ENCODE measurements at places on chromosomes 7 and 10.

- no peak for DNase-seq
Observed at GRCh38 chr7:78499283-78499682, 700.7 kb downstream of the PHTF2 start.

- no peak for DNase-seq
Observed at GRCh38 chr7:157898802-157899505, 562.1 kb downstream of the DNAJB6 start.

DNA sequence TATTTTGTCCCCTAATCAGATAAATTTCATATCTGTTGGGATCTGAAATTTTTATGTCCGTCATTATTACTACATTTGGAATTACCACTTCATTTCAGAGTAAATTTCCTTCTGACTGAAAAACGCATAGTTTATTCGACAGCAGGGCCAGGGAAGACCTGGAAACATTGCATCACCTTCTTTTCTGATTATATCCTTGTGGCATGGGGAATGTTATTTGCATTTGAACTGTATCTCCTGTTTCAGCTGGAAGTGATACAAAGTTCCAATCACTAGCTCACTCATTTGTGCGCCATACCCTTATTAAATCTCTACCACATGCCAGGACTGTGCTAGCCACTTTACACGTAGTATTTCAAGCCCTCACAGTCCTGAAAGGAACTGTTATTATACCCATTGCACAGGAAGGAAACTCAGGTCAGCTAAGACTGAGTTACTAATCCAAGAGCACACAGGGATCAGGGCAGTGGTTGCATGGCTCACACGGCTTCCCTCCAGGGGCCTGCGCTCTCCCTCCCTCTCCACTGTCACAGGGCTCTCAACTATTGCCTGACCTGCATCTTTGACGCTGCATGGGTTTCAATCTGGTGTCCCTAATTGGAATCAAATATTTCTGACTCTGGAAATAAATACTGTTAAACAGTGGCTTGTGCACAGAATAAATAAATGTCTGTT lies 84.4 kb upstream of the NANOS1 start:
- no peak for DNase-seq

GRCh38 chr10:55274367-55274766 lies 473.3 kb upstream of the PCDH15 start:
- DNase-seq: no peak

DNA sequence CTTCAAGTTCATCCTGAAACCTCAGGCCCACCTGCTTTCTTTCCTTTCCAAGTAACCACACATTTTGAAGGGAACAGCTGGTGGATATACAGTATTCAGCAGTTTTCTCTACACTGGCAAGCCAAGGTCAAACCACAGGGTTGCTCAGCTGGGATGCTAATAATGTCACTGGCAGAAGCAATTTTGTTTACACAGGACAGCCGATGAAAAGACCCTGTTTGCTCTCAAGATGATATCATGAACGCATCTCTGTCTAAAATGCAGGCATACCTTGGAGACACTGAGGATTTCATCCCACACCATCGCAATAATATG lies 186.2 kb downstream of the USP6NL start:
- DNase-seq: no peak

GRCh38 chr10:86964061-86964846 lies 4.0 kb upstream of the ADIRF start:
- no peak for DNase-seq

DNA sequence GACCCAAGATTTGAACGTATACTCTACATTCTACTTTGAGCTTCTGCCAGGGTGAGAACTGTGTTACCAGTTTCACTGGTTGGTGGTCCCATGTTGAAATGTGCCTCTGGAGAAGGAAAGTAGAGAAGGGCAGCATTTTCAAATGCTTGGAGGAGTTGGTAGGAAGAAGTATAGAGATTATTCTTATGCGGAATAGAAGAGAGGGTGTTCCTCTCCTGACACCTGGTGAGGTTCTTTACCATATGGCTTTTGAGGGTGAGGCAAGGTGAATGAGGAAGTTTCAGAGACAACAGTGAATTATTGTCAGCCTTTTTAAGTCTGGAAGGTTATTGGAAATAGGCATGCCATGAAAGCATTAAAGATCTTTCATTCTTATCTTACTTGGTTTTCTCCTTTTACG lies 34.3 kb downstream of the R3HCC1L start:
- no peak for DNase-seq

DNA sequence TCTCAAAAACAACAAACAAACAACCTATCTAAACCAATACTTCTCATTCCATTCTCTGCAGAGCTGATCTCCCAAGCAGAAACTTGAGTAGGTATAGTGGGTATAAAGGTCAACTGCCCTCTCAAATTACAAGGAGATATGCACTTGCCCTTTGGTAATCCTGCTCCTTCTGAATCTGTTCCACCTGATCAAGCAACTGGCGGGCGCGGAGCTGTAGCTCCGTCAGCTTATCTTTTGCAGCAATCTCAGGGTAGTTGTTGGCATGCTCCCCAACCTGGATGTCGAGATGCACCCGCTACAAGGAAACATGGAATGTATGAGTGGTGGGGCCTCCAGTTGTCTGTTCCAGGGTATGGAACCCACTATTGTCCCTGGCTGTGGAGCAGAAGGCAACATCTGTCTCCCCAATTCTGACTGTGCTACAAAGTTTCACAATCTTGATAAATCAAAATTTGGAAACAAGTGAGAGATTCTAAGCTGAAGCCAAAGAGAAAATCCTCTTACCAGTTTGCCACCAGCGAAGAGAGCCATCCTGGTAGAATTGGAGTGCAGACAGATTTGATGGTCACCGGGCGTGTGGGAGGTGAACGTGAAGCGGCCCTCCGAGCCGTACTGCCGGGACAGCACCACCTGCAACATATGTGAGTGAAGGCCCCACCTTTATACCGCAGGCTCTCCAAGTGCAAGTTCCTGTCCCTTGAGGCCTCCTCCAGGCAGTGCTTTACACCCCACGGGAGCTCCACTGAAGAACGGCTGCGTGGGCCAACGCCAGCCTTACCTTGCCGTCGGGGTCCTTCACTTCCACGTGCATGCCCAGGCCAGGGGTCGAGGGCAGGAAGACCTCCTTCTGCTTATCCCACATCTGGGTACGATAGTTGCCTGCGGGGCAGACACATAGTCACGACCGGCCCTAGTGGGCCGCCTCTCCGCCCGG lies 819 bp downstream of the TMED4 start:
- no peak for DNase-seq
